ENCODE measurements at places on chromosomes 5 and 9. TPM values are rescaled to one million over a fixed set of nuclear protein-coding genes. Genes with fewer than 3 reads are reported as not detected.

The NUP155 gene
- 15.7 TPM for total RNA-seq

The TTC16 gene
- total RNA-seq: 0.08 TPM

The FOXD4 gene
- 0.39 TPM for total RNA-seq

The MEF2C gene
- total RNA-seq: 27.4 TPM

The PCDHB5 gene
- total RNA-seq: 0.56 TPM

The ANXA2R gene
- 1.3 TPM for total RNA-seq

The WWC1 gene
- total RNA-seq: 18.7 TPM

The FOXD4L4 gene
- total RNA-seq: not detected

The NDUFS4 gene
- 92.6 TPM for total RNA-seq

The ENDOG gene
- 46.5 TPM for total RNA-seq

The HMMR gene
- total RNA-seq: 7.4 TPM

The PCDHGA5 gene
- 0.70 TPM for total RNA-seq

The TMEM252 gene
- not detected for total RNA-seq

The CCL27 gene
- total RNA-seq: not detected

The ZNF883 gene
- 0.43 TPM for total RNA-seq

The CDH12 gene
- not detected for total RNA-seq

The ELAVL2 gene
- total RNA-seq: 0.47 TPM

The IFNB1 gene
- total RNA-seq: not detected

The RAB3C gene
- total RNA-seq: 2.2 TPM

The ARL10 gene
- total RNA-seq: 1.8 TPM

The ADCY2 gene
- 2.3 TPM for total RNA-seq

The ARHGEF39 gene
- total RNA-seq: 7.6 TPM

The TRIP13 gene
- total RNA-seq: 4.3 TPM

The CMYA5 gene
- 0.31 TPM for total RNA-seq

The FOXD4L5 gene
- total RNA-seq: 0.24 TPM

The CDH10 gene
- total RNA-seq: 0.15 TPM

The ADAMTSL2 gene
- 1.3 TPM for total RNA-seq

The LTC4S gene
- 4.2 TPM for total RNA-seq

The PLAC8L1 gene
- not detected for total RNA-seq

The TOPORS gene
- total RNA-seq: 15.3 TPM

The ISL1 gene
- 0.52 TPM for total RNA-seq

The PPP1R26 gene
- total RNA-seq: 20.4 TPM

The SLC1A3 gene
- 1.8 TPM for total RNA-seq

The ZBTB6 gene
- total RNA-seq: 6.1 TPM

The ANKRD33B gene
- total RNA-seq: 0.61 TPM

The NUTM2G gene
- not detected for total RNA-seq

The SEC24A gene
- 34.8 TPM for total RNA-seq

The MLLT3 gene
- 44.1 TPM for total RNA-seq

The AIF1L gene
- 3.7 TPM for total RNA-seq

Data from left colon (tissue), 2 donors.